ENCODE measurements at places on chromosomes 13 and 19.

DNA sequence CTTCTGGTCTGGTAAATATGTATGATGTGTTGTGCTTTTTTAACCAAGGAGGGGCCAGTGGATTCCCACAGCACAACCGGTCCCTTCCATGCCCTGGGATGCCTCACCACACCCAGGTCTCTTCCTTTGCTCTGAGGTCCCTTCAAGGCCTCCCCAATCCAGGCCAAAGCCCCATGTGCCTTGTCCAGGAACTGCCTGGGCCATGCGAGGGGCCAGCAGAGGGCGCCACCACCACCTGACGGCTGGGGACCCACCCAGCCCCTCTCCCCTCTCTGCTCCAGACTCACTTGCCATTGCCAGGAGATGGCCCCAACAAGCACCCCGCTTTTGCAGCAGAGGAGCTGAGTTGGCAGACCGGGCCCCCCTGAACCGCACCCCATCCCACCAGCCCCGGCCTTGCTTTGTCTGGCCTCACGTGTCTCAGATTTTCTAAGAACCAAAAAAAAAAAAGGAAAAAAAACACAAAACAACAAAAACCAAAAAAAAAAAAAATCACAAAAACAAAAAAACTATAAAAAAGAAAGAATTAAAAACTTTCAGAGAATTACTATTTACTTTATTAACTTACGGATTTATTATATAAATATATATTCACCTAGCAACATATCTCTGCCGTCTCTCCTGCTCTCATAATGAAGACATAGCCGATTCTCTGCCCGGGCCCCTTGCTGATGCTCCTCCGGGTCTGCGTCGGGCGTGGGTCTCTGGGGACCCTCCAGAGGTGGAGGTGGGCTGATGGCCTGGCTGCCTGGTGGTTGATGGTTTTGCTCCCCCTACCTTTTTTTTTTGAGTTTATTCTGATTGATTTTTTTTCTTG is 14.4 kb downstream of the CAPN12 start:
- DNase-seq = peak; percentile 54

DNA sequence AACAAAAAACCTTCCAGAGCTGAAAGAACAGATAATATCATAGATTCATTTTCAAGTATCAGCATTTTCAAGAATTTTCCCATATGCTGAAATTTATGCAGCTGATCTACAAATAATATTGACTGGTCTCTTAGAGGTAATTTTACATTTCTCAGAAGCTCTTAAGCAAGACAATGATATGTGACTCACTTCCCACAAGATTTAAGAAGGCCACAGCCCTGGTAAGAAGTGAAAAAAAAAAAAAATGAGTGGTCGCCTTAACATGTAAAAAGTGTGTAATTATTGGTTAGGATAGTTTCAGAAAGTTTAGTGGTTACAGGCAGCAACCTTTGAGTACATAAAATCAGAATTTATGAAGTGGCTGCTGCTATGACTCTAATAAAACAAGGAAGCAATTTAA is 54.5 kb downstream of the NUFIP1 start:
- no peak for DNase-seq

GRCh38 chr13:99522298-99522697 is 21.0 kb downstream of the TM9SF2 start:
- DNase-seq = no peak

GRCh38 chr13:111215081-111216047 is 100.3 kb downstream of the ARHGEF7 start:
- no peak for DNase-seq

GRCh38 chr13:84844473-84844872 is 954.7 kb downstream of the SLITRK6 start:
- no peak for DNase-seq

DNA sequence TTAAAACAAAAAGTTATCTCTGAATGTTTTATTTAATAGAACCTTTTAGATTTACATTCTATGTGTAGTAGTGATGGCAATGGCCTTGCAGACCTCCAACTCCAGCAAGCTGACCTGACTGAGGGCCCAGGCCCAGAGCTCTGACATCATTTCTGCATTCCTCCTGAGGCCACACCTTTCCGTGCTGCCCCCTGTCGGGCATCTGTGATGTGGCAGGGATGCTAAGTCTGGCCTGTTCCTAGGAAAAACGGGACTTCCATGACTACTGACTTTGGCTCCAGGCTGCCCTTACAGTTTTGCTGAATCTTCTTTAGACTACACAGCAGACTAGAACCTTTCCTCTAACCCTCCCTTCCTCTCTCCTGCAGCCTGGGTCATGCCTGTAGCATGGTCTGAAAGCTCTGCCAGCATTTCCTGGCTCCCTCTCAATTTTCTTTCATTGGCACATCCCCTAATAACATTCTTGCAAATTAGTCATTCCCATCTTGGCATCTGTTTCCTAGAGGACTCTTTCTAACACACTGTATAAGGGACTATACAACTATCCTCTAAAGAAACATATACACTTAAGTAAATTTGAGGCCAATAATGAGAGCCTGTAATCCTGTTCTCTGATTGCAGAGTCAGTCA is 249.1 kb downstream of the GPC5 start:
- DNase-seq = no peak

DNA sequence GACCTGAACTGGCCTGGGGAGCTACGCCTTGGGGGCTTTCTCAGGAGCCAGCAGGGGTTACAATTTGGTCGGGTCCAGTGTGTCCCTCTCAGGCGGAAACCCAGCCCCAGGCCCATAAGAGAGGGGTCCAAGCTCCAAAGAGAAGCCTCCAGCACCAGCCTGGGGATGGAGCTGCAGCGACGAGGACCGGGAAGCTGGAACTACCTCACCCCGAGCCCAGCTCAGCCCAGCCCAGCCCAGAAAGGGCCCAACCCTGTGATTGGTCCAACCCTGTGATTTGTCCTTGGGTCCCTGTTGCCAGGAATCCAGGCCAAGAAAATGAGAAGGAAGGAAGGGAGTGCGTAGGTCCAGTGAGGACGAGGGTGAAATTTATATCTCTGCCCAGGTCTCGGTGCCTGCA is 24.1 kb downstream of the CLEC4M start:
- no peak for DNase-seq

- DNase-seq = peak; percentile 64
Measured at GRCh38 chr19:45779231-45780145, 2.8 kb downstream of the DMPK start.

- DNase-seq = no peak
Measured at GRCh38 chr13:48542581-48543341, 9.9 kb upstream of the RCBTB2 start.

DNA sequence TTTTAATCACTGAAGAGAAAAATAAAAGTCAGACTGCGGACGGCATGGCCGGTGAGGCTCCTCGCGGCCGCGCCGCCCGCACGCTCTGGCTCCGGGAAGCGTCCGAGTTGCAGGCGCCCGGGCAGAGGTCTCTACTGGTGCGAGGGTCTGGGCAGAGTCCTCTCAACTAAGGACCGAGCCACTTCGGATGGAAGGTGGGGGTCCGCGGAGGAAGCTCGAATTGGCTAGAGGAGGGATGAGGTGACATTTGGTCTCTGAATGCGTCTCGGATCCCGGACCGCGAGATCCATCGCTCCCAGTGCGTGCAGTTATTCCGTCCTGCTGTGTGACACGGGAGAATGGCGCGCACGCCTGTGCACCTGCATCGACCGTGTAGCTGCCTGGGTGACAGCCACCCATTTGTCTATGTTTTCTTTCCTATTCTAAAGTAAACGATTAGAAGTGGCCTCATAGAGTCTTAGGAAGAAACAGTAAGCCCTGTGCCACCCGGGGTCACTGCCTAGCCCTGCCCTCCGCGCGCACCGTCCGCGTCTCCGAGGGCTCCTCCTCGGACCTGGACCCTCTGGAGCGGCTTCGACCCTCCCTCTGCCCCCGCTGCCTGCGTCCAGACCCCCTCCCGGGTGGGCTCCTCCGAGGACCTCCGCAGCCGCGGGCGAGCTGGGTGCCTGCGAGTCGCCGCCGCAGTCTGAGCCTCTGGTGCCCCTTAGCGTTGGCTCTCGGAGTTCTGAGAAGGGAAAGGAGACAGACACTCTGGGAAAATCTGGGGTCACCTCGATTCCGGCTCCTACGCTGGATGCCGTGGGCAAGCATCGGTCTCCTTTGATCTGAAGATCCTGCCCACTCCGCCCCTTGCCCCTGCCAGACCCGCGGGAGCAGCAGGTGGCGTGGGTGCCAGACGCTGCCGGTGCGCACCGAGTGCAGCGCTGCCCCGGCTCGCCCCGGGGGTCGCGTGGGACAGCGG is 347.4 kb downstream of the LIG4 start:
- no peak for DNase-seq

- no peak for DNase-seq
Measured at GRCh38 chr19:19139876-19140229, 1.6 kb upstream of the TMEM161A start.

- DNase-seq = no peak
Measured at GRCh38 chr13:95641291-95642027, 3.0 kb downstream of the DZIP1 start.

DNA sequence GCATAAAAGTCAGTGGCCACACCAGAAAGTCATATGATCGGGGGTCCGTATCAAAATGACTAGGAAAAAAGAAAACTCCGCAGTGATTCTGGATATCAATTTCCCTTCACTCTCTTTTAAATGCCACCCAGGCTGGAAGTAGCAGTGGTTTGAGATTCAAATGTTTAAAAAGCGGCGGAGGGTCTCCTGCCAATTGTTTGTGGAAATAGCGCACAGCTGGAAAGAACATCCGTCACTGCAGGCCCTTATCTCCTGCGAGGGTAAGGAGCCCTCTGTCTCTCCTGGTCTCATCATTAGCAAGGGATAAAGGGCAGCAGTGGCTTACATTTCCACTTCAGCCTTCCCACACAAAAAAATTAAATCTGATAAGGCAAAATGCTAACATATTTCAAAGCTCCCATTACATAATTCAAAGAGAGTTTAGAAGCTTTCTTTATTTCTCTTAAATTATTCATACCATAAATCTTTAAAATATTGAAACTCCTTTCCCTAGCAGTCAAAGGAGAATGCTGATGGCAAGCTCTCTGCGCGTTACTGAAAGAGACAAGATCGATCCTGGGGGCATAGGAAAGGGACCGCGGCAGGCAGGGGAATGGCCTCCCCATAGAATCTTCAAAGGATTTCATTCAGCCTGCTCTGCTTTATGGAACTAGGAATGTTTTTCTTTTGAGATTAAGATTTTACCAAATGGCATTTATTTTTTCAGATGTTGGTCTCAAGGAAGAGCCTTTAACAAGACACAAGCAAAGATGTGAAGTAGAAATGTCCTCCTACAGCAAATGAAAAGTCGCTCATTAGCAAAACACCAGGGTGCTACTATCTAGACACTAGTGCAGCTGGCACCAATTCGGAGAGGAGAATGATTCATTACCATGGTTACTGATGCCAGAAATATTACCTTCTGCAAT is 35.0 kb downstream of the AMER2 start:
- no peak for DNase-seq
